Cerebellar cortex (tissue), 1 donor: ENCODE measurements at places on chromosomes 12 and 14.

- DNase-seq: no peak
These were observed 58.0 kb downstream of the DIP2B start for GRCh38 chr12:50562520-50563433.

DNA sequence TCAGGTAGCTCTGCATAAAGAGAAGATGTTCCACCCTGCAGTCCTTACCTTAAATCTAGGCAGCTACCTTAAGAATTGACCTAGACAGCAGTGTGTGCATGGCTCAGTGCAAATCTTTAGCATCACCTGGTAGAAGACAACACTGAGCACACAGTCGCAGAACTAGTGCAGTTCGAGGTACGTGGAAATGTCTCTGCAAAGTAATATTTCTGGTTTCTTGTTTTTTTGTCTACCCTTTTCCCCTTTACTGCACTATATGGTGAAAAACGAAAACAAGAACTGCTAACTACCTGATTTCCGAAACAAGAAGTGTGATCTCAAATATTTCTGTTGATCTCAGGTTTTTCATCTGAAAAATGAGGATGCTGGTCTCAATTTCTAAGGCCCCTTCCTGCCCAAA is 82.5 kb downstream of the ETV6 start:
- no peak for DNase-seq

DNA sequence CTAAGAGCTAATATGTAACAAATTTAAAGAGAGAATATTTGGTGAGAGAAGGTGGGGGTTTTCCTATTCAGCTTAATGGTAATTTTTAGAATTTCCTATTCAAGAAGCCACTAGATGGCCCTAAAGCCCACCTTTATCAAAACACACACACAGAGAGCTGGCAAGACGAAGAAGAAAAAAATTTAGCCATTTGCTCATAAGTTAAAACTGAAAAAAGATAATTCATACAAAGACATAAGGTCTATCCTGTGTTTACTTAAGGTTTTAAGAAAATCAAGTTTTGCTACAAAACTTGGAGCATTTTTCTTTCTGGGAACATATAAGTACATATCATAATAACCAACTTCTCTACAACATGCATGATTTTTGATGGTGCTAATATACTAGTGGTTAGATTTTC is 46.8 kb upstream of the PCED1B start:
- DNase-seq: peak; percentile 58

DNA sequence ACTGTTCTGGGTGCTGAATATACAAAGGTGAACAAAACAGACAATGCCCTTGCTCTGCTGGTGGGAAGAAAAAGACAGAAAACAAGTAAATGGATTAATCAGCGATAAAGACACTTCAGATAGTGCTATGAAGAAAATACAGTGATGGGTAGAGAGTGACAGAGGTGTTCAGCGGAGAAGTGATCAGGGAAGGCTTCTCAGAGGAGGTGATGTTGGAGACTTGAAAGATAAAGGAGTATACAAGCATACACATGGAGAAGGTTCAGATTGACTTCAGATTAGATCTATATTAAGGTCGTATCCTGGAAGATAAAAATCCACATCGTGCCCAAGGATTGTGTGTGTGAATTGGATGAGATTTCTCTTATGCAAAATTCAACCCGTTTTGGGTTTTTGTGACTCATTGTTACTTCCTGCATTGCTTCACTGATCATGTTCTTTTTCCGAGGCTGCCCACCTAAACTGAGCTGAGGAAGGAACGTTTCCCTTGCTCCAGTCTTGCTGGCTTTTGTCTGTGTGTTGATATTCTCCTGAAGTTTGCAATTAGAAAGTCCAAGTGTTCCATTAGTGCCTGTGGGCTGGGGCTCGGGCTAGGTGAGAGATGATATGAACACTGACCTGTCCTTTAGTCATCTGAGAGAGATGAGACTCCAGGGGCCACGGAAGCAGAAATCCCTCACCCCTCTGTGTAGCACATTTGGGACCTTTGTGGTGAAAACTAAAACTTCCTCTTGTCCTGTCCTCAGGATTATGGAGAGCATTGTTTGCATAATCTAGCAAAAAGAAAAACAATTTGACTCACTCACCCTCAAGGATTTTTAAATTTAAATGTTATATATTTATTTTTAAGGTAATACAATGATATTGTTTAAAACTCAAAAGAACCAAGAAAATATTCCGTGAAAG is 27.6 kb downstream of the PLXNC1 start:
- no peak for DNase-seq

DNA sequence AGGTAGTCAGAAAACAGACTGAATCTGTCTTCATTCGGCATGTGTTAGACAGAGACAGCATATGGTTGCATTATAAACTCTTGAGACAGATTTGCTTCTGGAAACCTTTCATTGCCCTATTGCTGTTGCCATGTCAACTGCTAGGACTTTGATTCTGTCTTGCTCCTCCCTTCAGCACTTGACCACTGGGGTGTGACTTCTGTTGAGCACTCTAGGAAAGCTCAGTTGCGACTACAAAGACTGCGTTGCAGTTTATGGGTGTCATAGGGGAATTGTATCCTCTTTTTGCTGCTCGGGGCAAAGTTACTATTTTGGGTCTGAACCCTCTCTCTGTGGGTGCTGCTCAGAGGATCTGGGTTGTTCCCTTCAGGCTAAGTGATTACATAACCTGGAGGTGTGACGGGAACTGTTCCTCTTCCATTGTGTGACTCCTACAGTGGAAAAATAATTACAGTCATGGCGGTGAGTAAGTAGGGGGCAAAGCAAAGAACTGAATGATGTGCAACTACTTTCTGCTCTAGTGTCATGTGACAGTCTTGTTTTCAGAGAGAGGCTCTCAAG is 44.3 kb upstream of the TRIM9 start:
- DNase-seq: no peak

DNA sequence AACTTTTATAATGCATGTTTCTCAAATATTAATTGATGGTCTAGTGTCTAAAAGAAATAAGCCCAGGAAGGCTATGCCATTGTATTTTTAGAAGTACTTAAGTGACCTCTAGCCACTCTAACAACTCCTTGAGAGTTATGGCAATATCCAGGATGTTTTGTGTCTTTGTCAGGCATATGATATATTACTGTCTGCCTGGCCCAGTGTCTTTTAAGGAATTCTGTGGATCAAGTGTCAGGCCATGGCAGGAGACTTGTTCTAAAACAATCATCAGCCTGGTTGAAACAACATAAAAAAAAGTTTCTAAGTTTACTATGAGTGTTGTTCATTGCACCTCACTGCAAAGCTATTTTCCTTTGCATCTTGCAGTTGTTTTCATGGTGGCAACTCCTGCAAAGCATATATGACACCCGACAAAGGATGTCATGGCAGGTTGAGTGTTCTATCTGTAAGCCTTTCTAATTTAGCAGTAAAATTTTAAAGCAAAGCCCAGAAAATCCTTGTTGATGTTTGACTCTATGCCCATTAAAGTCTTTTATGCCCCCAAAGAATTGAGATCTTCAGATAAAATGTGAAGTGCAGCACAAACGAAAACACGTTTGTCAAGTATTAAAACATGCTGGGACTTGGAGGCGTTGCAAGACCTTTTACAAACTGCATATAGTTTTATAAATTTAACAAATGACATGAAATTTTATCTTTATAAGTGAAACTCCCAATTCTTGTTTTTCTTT is 89.5 kb upstream of the SLC38A2 start:
- no peak for DNase-seq

GRCh38 chr12:52539083-52539820 is 13.7 kb downstream of the KRT71 start:
- DNase-seq: no peak

DNA sequence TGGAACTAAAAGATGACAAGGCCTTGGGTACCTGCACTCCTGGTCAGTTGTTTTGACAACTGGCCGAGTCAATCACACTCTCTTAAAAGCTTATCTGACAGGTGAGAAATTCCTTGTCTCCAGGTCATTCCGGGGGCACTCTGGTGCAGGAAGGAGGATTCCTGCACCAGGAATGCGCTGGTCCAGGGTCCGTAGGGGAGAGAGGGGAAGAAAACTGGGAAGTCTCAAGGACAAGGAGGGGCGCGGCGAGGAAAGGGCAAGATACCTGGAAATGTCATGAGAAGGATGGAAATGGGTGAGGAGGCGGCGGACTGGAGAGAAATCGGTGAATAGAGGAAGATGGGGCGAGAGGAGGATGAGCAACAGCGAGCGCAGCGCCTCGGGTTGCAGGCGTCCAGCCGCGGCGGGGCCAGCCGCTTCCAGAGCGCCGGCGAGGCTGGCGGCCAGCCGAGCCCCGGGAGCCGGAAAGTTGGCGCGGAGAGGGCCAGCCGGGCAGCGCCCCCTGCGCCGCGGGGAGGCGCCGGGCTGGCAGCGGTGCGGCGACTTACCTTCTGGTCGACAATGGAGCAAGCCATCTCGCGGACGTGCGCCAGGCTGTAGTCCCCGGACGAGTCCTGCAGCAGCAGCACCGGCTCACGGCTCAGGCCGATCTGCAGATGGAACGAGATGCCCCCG is 809 bp downstream of the PRKD1 start:
- DNase-seq: peak; percentile 8

- DNase-seq: no peak
These were observed 32.7 kb downstream of the RTRAF start for GRCh38 chr14:52021957-52022600.

DNA sequence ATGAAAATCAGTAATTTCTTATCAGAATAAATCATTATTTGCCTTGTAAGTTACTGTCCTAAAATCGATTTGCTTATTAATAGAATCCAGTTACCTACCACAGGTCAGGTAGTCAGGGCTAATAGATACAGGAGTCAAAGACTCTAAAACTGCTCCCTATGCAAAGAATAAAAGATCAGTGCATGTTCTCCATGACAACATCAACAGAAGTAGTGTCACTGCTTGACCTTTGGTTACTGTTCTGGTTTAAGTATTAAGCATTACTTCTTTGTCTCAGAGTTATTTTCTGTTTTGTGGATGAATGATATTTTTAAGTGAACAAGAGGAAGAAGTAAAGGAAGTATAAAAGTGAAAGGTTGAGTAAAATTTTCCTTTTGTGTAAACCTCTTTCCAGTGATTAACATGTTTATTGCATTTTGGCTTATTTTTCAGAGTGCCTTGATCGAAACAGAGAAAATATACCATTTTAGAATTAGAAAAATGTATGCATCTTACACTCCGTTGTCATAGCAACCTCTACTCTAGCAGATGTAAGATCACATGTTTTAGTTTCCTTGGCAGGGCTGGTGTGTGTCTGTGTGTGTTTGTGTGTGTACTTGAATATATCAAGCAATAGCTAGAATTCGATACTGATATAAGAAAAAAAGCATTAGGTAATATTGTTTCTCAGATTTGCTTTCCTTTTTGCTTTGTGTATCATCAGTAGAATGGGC is 44.7 kb downstream of the ABCD2 start:
- no peak for DNase-seq

DNA sequence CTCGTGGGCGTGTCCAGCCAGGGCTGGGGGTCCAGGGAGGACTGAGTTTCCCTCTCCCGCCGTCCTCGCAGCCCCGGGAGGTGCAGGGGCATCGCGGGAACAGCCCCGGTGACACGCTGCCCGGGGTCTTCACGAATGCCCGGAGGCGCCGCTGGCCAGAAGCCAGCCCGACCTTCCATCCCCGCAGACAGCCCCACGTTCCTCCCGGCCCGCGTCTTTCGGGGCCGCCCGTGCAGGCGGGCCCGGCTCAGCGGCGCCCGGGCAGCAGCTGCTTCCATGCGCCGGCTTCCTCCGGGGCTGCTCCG is 827 bp upstream of the TEDC1 start:
- DNase-seq: no peak
